ENCODE measurements at places on chromosomes 12 and 14.

DNA sequence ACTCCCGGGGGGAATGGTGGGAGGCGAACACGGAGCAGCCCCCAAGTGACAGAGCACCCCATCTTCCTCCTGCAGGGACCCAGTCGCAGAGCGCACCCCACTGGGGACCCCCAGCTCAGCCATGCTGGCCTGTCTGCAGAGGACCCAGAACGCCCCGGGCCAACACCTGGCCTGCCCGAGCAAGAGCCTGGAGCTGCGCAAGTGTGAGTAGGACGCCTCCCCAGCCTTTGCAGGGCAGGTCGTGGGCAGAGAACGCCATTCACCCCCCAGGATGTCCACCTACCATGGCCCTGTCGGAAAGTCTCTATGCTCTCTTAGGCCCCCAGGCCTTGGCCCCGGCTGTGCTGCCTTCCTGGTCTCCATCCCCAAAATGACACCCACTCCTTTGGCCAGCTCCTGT, 30.4 kb downstream of the FAM222A start:
- DNase-seq = no peak

DNA sequence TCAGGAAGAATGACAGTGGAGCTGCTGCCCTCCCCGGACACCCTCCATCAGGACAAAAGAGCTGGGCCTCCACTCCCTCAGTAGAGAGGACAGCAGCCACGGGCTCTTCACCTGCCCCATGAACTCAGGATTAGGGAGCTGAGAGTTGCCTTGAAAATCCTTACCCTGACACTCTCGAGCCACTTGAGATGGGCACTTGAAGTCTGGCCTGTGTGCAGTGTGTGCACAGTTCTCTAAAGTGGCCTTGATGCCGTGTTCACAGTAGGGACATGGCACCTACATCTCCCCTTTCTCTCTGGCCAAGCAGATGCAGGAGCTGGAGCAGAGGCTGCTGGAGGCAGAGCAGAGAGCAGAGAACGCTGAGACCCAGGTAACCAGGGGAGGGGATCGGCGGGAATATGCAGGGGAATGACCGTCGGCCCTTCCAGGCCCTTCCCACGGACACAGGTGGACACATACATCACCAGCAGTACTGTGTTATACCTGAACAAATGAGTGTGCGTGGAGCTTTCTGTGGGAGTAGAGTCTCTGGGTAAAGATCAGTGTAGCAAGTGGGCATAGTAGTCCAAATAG, 22.5 kb downstream of the PLEKHH1 start:
- no peak for DNase-seq

- DNase-seq = no peak
Observed at GRCh38 chr14:63730659-63731058, 2.8 kb upstream of the SGPP1 start.

- DNase-seq = no peak
Observed at GRCh38 chr14:49584058-49584457, 2.1 kb downstream of the RPS29 start.

GRCh38 chr14:48963231-48963790, 622.9 kb downstream of the RPS29 start:
- no peak for DNase-seq

- no peak for DNase-seq
Observed at GRCh38 chr12:71183846-71184245, 26.0 kb upstream of the TSPAN8 start.

GRCh38 chr12:106427917-106428316, 70.4 kb downstream of the POLR3B start:
- no peak for DNase-seq

- DNase-seq = no peak
Observed at GRCh38 chr14:84420221-84420620, 1109.7 kb upstream of the FLRT2 start.

GRCh38 chr12:108964371-108965352, 56.2 kb downstream of the SVOP start:
- no peak for DNase-seq

DNA sequence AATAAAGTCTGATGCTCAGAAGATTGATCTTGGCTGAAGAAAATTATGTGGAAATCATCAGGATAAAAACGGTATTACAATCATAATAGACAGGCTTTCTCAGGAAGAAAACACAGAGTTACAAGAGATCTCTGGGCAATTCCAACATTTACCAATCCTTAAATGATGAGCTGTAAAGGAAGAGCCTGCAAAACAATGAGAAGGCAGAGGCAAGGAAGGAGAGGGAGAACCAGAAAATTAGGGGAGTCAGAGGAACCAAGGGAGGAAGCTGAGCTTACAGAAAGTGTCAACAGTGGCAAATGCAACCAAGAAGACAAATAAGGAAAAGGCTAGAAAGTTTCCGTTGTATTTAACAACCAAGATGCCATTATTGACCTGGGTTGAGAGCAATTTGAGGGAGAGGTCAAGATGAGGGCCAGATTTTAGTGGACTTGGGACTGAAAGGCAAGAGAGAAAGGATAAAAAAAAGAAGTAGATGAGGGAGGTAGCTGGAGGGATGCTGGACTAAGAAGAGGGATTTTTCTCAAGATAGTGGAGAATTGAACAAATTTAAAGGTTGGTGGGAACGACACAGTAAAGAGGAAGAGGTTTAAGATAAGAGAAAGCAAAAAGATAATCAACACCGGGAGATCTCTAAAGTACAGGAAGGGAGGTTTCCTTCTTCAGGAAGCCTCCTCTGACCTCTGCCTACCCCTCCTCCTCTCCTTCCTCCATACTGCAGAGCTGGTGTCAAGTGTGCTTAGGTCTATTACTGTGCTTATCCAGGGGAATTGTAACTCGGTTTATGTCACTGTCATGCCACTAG, 116.9 kb downstream of the DUSP6 start:
- no peak for DNase-seq

DNA sequence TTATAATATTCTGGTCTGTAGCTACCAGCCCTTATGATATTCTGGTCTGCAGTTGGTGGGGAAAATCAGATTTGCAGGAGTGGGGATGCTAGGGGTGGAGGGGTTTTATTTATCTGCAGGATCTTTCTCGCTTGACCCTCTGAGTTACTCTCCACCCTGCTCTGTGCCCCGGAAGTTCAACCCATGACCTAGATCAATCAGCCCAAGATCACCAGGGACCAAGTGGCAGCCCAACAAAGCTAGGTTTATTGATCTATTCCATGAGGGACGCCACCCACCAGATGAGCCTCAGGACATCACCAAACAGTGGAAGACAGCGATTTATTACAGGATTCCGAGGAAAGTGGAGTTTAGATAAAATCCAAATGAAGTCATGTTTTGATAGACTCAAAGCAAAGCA, 25.8 kb upstream of the C12orf76 start:
- no peak for DNase-seq

Measured in esophagus squamous epithelium (tissue), 5 donors.